ENCODE measurements at places on chromosomes 5 and 9.

DNA sequence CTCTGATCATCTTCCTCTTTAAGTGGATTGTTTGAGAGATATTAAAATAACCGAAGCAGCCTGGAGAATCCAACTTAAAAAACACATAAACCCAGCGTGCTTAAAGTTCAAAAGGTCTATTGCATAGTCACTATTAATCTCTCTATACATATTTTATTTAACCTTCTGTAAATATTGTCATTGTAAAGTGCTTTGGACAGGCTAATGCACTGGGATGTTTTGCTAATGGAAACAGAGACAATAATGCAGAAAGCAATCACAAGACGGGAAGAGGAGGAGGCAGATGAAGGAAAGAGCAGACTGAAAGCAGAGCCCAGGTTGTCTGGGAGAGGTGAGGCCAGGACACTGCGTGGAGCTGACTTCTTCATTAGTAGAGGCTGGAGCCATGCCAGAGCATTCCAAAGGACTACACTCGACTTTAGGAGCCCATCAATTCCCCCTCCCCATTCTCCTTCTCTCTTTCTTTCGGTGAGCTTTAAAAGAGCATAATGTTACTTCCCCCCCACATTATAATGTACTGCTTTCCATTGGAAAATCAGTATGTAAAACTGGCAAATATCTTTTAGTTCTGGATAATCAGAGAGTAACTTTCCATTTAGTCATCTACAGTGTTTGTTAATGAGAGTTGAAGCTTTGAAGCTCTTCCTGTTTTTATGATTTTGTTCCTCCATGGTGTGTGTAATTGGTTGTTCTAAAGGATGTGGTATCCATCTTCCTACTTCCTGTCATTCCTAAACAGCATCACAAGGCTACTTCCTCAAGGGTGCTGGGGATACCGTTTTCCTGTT lies 307.3 kb upstream of the MPDZ start:
- no peak for DNase-seq

DNA sequence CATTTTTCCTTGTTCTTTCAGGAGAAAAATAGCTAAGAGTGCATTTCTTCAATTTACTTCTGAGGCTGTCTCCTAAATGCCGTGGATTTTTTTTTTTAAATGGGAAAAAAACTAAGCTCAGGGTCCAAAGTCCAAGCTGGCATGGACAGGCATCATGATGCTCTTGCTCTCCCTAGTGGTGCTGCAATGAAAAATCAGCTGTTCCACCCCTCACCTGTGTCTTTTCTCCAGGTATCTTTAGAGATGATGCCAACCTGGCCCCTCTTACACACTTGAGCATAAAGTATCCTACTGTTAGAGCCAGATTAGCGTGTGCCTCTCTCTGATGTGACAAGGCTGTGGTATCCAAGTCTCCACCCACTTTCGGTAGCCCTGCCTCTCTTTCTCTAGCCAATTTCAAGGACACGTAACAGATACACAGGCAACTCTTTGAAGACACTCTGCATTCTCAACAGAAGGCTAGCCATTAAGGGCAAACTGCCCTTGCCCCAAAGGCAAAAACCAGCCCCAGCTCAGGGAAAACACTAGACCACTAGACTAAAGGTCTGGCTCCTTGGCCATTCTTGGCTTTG lies 208.8 kb downstream of the SAXO1 start:
- DNase-seq, result no peak

- no peak for DNase-seq
Observed at GRCh38 chr9:86176468-86176867, 77.1 kb upstream of the GOLM1 start.

DNA sequence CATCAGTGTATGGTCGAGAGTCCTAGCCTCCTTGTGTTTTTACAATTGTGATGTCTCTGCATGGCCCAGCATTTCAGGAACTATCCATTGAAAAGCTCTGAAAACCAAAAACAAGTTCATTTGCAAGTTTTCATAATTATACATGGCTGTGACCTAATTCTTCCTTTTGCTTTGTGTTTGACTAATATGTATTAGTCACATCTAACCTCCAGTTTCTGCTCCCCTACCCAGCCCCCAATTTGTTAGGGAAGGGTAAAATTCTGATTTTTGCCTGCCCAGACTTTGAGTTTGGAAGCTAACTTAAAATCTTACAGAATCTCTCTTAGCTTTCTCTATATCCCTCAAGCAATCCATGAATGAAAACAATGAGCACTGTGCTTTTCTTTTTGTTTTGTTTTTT lies 128.2 kb upstream of the SEMA6A start:
- DNase-seq, result no peak

- DNase-seq, result no peak
Observed at GRCh38 chr9:137256362-137256761, 1.2 kb downstream of the NELFB start.

DNA sequence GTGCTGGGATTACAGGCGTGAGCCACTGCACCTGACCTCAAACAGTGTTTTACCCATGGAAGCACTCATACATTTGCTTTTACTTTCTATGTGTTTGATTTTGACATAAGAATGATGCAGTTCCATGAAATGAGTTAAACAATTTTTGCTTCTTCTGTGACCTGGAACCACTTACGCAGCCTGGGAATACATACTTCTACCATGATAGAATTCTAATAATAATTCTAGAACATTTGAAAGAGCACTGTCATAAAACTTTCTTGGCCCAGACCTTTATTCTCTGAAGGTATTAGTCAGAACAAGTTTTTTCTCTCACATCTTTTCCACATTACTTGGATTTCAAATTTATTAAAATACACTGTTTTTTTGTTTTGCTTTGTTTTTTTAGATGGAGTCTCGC lies 25.3 kb upstream of the COL5A1 start:
- DNase-seq, result no peak

- peak; percentile 65 for DNase-seq
Observed at GRCh38 chr9:78296201-78296892, 578 bp upstream of the PSAT1 start.

GRCh38 chr9:109310486-109310901 lies 10.4 kb downstream of the EPB41L4B start:
- no peak for DNase-seq

- no peak for DNase-seq
Observed at GRCh38 chr5:36573438-36573837, 33.0 kb upstream of the SLC1A3 start.

DNA sequence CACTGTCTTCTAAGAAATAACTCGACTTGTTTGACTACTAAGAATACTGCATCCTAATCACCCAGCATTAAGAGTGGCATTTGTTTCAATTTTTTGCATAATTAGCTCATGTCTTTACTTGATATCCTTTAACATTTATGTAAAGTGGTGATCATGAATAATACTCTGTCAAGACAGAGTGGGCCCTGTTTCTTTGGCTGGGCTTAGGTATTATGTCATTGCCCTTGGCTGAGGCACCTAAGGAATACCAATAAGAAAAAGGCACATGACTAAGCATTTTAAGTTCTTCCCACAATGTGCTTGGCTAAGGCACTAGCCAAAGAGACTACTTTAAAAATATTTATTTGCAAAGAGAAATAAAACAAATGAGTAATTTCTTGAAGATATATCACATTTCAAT lies 308.1 kb downstream of the CTNND2 start:
- no peak for DNase-seq

- peak; percentile 38 for DNase-seq
Observed at GRCh38 chr5:40680741-40681362, 1.1 kb downstream of the PTGER4 start.

DNA sequence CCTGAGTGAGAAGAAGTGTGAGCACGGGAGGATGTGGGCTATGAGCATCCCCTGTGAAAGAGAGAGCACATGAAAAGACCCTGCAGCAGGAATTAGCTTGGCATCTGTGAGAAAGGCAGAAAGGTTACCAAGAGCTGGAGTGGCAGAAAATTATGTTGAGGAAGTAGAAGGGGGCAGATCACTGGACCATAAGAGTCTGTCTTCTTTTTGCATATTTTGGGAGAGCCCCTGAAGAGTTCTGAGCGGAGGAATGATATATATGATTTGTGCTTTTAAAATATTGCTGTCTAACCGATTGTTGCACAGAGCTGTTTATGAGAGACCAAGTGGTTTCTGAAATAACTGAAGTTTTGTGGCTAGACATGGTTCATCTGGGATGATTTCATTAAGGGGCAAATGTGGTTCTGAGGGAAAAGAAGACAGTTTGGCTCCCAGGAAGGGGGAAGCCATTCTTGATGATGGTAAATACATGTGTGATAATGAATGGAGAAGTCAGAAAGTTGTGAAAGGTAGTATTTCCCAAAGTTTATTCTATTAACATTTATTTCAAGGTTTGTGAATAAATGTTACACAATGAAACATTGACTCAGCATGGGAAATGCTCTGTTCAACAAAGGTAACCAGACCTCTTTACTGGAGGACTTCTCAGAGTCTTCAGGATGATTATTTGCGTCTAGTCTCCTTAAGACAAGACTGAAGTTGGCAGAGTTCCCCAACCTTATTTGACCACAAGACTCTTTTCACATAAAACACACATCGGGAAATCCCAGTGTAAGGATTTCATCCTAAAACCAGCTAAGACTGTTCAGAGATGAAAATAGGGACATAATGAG lies 31.5 kb upstream of the ADRB2 start:
- DNase-seq, result no peak

DNA sequence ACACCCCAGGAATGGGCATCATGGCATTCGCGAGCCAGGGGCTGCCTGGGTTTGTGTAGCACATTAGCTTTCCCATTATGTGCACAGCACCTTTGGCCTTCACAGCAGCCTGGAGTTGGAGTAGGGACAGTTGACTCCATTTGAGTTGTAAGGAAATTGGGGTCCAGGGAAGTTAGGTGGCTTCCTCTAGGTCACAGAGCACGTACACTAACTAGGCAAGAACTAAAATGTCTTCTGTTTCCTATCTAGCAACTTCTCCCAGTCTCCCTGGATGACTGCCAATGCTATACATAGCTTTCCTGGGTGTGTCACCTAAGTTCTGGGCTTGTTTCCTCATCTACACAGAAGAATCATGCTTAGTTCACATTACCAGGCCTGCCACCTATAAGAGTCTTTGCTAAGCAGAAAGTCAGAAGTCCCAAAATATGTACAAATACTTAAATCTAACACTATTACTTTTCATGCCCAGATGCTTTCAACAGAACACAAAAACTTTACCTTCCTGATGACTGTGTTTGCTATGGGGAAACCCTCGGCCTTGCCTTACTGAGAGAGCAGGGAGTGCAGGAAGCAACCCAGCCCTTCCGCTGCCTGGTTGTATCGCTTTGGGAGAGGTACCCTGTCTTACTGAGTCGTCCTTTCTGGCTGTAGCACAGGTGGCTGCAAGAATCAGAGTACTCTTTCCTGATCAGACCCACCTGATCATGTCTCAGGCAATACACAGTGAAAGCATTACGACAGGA lies 12.0 kb downstream of the MACROH2A1 start:
- peak; percentile 59 for DNase-seq

DNA sequence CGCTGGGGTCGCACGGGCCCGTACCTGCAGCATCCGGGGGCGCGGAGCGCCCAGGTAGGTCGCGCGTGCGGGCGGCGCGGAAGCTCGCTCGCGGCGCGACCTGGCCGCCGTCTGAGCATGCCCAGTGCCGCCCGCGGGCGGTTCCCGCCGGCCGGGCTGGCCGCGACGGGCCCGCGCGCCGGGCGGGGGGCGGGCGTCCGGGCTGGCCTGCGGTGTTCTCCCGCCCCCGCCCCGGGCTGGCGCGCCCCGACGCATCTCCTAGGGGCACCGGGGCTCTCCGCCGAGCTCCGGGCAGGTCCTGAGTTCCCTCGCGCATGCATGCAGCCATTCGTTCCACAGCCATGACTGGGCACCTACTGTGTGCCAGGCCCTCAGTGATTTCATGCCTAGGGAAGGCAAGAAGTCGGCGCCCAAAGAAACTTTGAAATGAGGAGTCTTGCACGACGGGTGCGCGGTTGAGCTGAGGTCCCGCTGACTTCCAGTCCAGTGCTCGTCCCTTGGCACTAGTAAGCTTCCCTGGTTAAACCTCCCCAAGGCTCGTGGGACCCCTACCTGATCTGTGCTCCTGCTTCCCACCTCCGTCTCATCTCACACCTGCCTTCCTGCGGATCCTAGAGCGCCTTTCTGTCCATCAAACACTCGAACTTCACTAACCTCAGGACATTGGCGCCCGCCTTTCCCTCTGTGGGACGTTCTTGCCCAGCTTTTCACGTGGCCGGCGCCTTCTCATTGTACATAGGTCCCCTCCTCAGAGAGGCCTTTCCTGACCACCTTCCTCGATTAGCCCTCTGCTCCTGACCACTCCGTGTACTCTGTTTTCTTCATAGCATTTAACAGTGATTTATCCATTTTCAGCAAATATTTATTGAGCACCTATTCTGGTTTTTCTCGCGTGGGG lies at the start of gene PTPN3:
PTPN3 (minus strand) TSS at position 113 of the 898 bp plus-strand sequence. CDS start 34,873 bp downstream, outside the sequence.
- no peak for DNase-seq

GRCh38 chr5:140255460-140256157 lies 47.3 kb downstream of the PFDN1 start:
- DNase-seq, result no peak

DNA sequence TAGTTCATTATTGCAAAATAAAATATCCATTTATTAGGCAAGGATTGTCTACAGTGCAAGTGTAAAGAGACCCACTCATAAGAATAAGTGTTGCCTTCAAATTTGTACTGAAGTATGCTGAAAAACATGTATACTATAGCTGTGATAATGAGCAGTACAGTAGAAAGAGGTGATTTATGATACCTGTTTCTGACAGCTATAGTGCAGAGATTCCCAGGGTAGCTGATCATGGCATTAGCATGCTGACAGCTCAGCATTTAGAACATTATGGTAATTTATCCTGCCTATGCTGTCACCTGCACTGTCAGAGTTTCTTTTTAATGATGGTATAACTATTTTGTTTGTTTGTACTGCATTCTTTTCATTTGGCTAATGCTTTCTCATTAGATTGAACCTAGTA lies 177.6 kb upstream of the TLX3 start:
- no peak for DNase-seq

GRCh38 chr5:133147815-133148567 lies 96.2 kb downstream of the HSPA4 start:
- DNase-seq, result no peak

DNA sequence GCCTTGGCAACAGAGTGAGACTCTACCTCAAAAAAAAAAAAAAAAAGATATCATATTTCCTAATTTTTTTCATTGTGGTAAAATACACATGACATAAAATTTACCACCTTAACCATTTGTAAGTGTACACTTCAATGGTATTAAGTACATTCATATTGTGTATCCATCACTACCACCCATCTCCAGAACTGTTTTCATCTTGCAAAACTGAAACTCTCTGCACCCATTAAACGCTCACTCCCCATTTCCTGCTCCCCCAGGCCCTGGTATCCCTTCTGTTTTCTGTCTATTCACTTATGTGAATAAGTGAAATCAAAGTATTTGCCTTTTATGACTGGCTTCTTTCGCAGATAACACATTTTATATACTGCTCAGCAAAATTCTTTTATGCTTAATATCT lies 12.8 kb downstream of the LRRC8A start:
- DNase-seq, result no peak

Data from A673 (cell line).